Hepatocyte (in vitro differentiated cells): ENCODE measurements at places on chromosomes 1 and 21. TPM values are rescaled to one million over a fixed set of nuclear protein-coding genes. Genes with fewer than 3 reads are reported as not detected.

GRCh38 chr1:184158896-184159681 is 107.6 kb downstream of the TSEN15 start:
- no peaks in the 10 kb centered on the region for H3K36me3 ChIP-seq
- H3K4me1 ChIP-seq: no peaks in the 10 kb centered on the region
- no peaks in the 10 kb centered on the region for H3K27me3 ChIP-seq
- no peak overlapping the region for H3K27ac ChIP-seq

The B3GALT6 gene
- total RNA-seq: 28.8 and 28.9 TPM in 2 replicates

GRCh38 chr1:21764615-21765423 is 18.1 kb downstream of the USP48 start:
- no peaks in the 10 kb centered on the region for H3K27me3 ChIP-seq
- H3K36me3 ChIP-seq: no peaks in the 10 kb centered on the region
- H3K4me3 ChIP-seq: no peak overlapping the region
- H3K27ac ChIP-seq: no peak overlapping the region

The C1orf185 gene
- total RNA-seq: not detected in 2 replicates

The L1TD1 gene
- total RNA-seq: 0.77 and 1.0 TPM in 2 replicates

GRCh38 chr1:215605011-215605621 is 38.0 kb downstream of the KCTD3 start:
- no peaks in the 10 kb centered on the region for H3K27me3 ChIP-seq
- H3K36me3 ChIP-seq: no peaks in the 10 kb centered on the region
- DNase-seq: no peak
- no peak overlapping the region for H3K27ac ChIP-seq
- peaks cover 10% of the 10 kb centered on the region for H3K4me1 ChIP-seq

DNA sequence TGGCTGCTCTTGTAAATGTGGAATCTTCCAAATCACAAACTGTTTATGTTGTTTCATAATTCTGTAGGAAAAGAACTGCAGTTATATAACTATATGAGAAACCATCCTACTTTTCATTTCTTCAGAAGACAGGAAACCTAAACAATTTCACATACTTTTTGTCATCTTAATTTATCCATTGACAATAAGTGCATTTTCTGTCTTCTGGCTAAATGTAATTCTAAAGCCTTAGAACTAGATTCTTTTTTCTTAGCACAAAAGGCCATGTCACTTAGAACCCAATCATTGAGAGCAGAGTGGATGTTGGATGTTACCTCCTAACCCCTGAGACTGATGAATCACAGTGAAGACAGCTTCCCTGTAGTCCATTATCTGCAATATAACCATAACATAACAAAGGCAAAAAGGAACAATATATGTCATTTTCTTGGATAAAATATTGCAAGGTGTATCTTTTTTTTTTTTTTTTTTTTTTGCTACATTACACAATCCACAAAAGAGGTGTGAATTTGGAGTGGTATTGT is 410.2 kb upstream of the PRMT6 start:
- H3K36me3 ChIP-seq: no peaks in the 10 kb centered on the region
- H3K4me3 ChIP-seq: no peak overlapping the region
- no peak overlapping the region for H3K27ac ChIP-seq
- H3K4me1 ChIP-seq: no peaks in the 10 kb centered on the region
- no peak for DNase-seq
- H3K27me3 ChIP-seq: no peaks in the 10 kb centered on the region

DNA sequence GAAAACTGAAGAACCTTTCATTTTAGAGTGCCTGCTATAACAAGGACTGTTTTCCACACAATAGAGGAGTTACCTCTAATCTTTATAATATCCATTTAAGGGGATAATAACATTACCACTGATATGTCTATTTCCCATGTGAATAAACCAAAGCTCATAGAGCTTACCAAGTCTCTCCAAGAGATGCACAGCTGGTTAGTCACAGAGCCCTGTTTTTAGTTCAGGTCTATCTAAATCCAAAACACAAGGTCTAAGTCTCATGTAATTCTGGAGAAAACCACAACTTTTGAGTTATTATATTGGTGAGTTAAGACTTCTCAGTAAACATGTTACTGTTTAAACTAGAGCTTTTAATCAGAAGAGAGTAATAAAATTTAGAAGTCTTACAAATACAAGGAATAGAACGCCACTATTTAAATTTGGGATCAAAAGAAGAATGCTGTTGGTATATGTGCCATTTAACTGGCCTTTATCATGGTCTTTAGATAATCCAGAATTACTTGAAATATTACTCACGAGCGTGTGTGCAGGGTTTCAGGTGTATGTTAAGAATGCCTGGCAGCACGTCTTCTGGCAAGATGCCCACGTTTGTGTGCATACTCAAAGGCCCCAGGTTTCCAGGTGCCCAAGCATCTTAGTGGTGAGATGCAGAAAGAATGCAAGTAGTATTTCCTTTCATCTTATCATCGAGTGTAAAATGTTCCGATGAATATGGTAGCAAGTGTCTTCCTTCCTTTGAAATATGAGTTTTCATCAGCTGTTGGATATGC is 190.6 kb downstream of the FMN2 start:
- DNase-seq: no peak
- peaks cover 16% of the 10 kb centered on the region for H3K4me1 ChIP-seq
- H3K27ac ChIP-seq: no peak overlapping the region
- H3K4me3 ChIP-seq: no peak overlapping the region
- H3K27me3 ChIP-seq: no peaks in the 10 kb centered on the region
- no peaks in the 10 kb centered on the region for H3K36me3 ChIP-seq

The INAVA gene
- 40.5 and 51.0 TPM in 2 replicates for total RNA-seq

The S100A8 gene
- total RNA-seq: 0.70 TPM in 1 of 2 replicates, not detected in the other
